ENCODE measurements at places on chromosomes 12 and 14. TPM values are rescaled to one million over a fixed set of nuclear protein-coding genes. Genes with fewer than 3 reads are reported as not detected.

RNU4-1 gene
- under 0.01 TPM for total RNA-seq

TAS2R19 gene
- 4.0 TPM for total RNA-seq

FANCM gene
- 2.7 TPM for total RNA-seq

GALNT8 gene
- 0.18 TPM for total RNA-seq

PPFIA2 gene
- 2.2 TPM for total RNA-seq
